Effector memory CD4-positive, alpha-beta T cell (primary cell): ENCODE measurements at places on chromosomes 3 and 15.
A peak's percentile ranks its signal among the peaks of the same experiment; 100 is the strongest.

GRCh38 chr3:100665230-100665629 is 44.1 kb upstream of the TFG start:
- no peaks in the 10 kb centered on the region for H3K27me3 ChIP-seq
- no peaks in the 10 kb centered on the region for H3K36me3 ChIP-seq
- H3K27ac ChIP-seq = peak overlapping the region; percentile 27
- H3K4me3 ChIP-seq = peak overlapping the region; percentile 19
- no peak for DNase-seq

DNA sequence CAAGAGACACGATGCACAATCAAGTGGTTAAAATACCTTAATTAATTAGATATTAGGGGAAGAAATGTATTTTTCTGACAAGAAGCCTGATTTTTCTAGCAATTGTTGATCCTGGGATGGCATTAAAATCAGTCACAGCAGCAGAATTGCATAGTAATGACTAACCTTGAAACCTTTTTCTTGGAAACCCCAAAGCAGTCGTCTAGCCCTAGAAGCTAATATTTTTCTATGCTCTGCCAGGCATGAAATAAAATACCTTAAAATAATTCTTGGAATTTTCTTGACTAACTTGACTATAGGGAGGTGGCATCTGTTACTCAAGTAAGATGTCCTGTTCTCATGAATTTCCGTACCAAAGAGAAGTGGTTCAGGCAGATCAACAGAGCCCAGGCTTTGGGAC is 204.1 kb downstream of the THRB start:
- H3K4me3 ChIP-seq = no peak overlapping the region
- H3K27ac ChIP-seq = no peak overlapping the region
- no peaks in the 10 kb centered on the region for H3K36me3 ChIP-seq
- no peak for DNase-seq

DNA sequence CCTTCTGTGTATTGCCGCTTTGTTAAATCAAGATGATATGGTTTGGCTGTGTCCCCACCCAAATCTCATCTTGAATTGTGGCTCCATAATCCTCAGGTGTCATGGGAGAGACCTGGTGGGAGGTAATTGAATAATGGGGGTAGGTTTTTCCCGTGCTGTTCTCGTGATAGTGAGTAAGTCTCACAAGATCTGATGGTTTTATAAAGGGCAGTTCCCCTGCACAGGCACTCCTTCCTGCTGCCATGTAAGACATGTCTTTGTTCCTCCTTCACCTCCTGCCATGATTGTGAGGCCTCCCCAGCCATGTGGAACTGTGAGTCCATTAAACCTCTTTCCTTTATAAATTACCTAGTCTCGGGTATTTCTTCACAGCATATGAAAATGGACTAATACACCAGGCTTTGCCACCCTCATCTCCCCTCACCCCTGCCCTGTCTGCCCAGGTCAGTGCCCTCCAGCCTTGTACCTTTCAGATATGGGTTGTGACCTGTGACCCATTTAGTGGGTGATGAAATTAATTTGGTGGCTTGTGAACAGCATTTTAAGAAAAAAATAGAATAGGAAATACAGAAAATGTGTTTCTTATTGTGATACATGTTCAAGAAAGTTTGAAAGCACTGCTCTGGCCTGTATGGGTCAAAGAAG is 56.1 kb upstream of the MCF2L2 start:
- H3K36me3 ChIP-seq = no peaks in the 10 kb centered on the region
- no peaks in the 10 kb centered on the region for H3K4me1 ChIP-seq
- no peaks in the 10 kb centered on the region for H3K27me3 ChIP-seq
- DNase-seq = no peak
- no peak overlapping the region for H3K4me3 ChIP-seq

- DNase-seq = no peak
- H3K27me3 ChIP-seq = no peaks in the 10 kb centered on the region
- no peak overlapping the region for H3K27ac ChIP-seq
- H3K4me1 ChIP-seq = no peaks in the 10 kb centered on the region
- H3K4me3 ChIP-seq = no peak overlapping the region
Measured at GRCh38 chr15:97236140-97236539, 724.4 kb upstream of the ARRDC4 start.

GRCh38 chr3:177603148-177603603 is 405.9 kb upstream of the TBL1XR1 start:
- H3K36me3 ChIP-seq = no peaks in the 10 kb centered on the region
- no peak overlapping the region for H3K4me3 ChIP-seq
- no peaks in the 10 kb centered on the region for H3K27me3 ChIP-seq
- no peak overlapping the region for H3K27ac ChIP-seq

- no peaks in the 10 kb centered on the region for H3K27me3 ChIP-seq
- H3K36me3 ChIP-seq = no peaks in the 10 kb centered on the region
- H3K27ac ChIP-seq = no peak overlapping the region
- no peaks in the 10 kb centered on the region for H3K4me1 ChIP-seq
Measured at GRCh38 chr3:9508781-9509180, 44.8 kb downstream of the LHFPL4 start.
